ENCODE measurements at places on chromosomes 5 and 9.

DNA sequence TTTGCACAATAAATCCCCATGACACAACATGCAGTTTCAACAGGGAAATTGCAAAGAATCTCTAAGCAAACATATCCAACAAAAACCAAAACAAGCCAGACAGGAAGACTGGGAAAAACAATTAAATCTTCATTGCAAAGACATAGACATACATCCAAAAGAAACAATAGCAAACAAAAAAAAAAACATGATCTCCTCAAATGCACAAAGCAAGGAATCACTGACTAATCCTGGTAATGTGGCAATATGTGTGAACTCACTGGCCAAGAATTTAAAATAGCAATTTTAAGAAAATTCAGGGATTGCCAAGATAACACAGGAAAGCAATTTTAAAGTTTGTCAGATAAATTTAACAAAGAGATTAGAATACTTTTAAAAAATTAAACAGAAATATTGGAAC, 520.1 kb upstream of the SMC2 start:
- DNase-seq: no peak

DNA sequence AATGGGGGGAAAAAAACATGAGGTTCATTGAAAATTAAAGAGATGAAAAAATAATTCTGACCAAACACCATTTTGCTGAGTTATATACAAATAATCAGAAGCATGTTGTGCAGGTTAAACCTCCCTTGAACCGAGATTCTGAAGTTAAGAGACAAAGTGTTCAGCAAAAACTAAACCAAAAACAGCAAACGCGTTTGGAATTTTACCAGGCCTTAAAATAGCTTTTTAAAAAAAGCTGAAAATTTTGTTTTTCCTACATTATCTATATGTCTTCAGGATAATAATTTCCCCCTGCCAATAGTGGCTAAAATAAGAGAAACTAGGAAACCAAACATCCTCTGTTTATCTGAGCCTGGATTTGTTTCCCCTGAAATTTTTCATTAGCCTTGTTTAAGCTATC, 191.7 kb upstream of the DAPK1 start:
- DNase-seq: no peak

DNA sequence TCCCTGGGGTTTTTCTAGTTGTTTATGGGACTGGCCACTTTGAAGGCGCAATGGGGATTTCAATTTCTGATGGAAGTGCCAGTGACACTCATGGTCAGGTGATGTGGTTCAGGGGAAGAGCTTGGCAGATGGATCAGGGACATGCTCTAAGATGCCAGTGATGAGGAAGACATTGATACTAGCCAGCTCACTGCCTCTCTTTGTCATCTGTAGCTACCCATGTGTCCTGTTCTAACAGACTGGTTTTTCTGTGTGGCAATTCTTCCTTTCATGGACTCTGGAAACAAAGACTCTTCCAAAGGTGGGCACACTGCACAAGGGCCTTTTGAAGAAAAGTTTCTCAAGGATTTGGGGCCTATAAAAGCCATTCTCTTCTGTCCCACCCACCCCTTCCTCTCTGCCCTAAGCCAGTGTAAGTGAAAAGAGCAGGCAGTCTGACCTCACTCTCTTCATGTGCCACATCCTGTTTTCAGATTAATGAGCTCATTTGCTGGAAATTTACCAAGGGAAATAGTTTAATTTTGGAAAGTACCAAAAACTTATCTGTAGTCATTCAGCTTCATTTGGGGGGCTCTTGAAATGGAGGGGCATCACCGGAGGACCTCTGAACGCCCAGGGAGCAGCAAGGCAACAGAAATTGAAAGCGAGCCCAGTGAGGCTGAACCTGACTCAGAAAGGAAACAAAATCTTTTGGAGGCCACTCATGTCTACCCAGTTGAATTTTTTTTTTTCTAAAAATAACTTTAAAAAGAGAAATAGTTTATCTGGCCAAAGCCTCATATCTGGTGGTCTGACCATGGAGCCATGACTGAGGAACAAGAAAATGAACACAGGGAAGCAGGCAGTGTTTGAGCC, 4.9 kb upstream of the TRAF1 start:
- DNase-seq: peak; percentile 64

DNA sequence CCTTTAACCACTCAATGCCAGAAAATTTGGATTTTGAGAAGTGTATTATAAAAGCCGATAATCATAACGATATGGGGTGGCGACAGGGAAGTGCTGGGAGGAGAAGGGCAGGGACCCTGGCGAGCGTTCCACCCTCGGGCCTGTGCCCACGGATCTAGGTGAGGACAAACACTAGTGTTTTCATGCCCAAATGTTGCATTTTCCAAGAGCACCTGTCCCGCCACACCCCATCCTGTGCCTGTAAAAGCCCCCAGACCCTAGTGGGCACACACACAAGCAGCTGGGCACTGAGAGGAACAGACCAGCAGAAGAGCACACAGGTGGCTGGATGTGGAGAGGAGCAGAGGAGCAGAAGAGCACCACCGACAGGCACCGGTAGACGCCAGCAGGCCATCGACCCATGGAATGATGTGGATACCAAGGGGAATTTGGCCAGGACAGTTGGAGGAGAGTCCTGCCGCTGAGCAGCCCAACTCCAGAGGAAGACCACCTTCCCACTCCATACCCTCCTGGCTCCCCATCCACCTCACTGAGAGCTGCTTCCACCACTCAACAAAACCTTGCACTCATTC, 315.0 kb downstream of the EDIL3 start:
- no peak for DNase-seq

DNA sequence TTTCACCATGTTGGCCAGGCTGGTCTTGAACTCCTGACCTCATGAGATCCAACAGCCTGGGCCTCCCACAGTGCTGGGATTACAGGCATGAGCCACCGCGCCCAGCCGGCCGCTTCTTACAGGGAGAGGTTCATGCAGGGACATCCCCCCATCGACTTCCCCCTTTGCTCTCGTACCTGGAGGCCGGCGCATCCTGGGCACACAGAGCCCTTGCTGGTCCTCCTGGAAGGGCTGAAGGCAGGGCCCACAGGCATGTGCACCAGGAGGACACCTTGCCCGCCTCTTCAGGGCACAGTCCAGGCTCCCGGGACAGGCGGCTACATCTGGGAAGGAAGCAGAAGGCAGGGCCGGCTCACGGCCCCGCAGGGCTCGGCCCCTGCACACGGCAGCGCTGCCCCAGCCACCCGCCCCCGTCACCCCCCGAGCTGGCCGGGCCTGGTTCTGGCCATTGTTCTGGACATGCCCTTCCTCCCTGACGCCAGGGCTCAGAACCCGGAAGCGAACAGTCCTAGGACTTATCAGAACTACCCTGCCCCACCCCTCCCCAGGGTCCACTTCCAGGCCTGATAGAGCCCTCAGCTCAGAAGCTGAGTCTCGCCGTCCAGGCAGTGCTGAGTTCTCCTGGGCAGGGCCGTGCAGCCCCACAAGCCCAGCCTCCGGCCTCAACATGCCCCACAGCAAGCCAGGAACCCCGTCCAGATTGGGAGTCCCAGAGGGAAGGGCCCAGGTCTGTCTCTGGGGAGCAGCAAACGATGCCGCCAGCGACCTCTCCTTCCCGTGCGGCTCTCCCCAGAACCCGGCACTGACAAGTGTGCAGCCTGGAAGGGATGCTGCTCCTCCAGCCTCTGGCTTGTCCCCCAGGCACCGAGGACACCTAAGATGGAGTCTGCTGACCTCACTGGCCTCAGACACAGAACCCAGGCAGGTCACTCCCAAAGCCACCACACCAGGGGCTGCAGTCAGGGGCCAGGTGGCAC, 2.9 kb downstream of the NPDC1 start:
- no peak for DNase-seq

DNA sequence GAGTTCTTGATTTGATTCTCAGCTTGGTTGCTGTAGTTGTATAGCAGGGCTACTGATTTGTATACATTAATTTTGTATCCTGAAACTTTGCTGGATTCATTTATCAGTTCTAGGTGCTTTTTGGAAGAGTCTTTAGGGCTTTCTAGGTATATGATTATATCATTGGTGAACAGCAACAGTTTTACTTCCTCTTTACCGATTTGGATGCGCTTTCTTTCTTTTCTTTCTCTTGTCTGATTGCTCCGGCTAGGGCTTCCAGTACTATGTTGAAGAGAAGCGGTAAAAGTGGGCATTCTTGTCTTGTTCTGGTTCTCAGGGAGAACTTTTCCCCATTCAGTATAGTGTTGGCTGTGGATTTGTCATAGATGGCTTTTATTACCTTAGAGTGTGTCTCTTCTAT, 158.9 kb downstream of the SAXO1 start:
- DNase-seq: no peak

GRCh38 chr5:159787837-159788236, 128.4 kb upstream of the ADRA1B start:
- DNase-seq: no peak

DNA sequence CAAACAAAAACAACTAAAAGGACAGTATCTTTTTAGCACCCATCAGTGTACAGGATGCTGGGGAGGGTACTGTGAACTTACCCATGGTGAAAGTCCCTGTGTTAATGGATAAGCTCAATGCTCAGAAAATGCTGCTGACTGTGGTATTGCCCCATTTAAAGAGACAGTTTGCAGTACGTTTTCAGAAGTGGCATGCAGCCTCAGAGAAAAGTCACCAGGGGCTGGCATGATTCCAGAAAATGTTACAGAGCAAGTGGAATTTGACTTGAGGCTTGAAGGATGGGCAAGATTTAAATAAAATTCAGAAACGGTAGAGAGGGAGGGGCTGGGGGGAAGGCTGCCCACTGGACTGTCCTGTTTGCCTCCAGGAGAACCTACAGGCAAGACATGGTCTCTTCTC, 7.2 kb downstream of the S1PR3 start:
- DNase-seq: peak; percentile 71

DNA sequence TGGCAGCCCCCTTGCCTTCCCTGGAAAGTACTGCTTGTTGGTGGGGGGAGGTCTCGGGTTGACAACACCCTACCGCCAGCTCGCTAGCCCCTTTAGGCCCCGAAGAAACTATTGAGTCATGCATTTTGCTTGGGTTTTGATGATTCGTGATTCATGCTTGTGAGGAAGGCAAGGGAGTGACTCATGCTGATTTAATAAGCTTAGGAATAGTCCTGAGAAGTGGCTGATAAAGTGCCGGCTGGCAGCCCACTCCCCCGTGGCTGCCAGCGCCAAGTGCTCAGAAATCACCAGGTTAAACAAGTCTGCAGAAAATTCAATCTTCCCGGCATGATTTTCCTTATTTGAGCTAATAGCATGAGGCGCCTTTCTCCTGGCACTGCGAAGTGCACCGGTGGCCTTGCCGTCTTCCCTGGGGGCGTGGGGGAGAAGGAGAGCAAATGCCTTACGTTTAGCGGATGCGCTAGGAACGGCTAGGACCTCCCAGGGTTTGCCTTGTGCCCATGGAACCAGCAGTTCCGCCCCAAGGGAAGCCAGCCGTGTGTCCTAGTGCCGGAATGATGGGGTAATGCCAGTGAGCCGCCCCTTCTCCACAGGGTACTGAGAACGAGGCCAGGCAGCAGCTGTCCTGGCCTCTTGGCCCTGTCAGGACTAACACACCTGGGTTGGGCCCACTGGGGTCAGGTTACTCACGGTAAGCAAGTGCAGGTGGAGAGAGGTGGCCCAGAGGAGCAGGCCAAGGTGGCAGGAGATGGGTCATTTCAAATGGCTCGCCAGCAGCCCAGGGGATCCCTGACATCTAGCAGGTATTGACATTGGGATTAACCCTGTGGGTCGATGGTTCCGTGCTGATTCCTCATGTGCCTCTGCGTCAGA, 151.9 kb downstream of the MACROH2A1 start:
- DNase-seq: peak; percentile 88

DNA sequence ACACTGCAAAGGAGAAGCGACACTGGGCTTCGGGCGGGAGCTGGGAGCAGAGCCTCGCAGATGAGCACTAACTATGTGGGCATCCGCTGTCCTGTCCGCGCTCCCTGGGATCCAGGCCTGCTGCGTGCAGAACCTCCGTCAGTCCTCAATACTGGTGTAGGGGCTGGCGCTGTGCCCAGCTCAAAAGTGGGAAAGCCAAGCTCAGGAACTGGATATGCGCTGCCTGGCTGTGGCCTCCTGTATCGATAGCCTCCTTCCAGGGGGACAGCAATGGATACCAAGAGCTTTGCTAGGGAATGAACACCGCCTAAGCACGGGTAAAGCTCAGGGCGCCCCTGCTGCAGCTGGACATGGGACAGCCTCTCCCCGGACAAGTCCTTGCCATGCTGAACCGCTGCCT, 270.4 kb downstream of the NSG2 start:
- DNase-seq: no peak

GRCh38 chr9:89869793-89870580, 265.2 kb downstream of the GADD45G start:
- no peak for DNase-seq

DNA sequence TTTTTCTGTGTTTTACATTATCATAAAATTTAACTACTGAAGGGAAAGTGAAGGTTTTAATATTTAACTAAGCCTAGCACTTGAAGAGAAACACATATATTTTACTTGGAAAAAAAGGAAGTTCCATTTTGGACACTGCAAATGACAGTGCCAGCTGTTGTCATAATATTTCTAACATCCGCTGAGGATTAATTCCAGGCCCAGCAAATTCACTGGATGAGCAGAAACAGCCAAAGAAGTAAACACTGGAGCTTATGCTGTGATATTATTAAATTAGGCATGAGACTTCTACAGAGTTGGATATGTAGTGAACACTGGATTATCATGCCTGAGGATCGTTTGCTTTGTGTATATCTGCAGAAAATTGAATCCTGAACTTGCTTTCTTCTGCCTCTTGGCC, 67.6 kb downstream of the GHR start:
- no peak for DNase-seq

GRCh38 chr5:179467441-179467840, 82.9 kb upstream of the RUFY1 start:
- DNase-seq: no peak

DNA sequence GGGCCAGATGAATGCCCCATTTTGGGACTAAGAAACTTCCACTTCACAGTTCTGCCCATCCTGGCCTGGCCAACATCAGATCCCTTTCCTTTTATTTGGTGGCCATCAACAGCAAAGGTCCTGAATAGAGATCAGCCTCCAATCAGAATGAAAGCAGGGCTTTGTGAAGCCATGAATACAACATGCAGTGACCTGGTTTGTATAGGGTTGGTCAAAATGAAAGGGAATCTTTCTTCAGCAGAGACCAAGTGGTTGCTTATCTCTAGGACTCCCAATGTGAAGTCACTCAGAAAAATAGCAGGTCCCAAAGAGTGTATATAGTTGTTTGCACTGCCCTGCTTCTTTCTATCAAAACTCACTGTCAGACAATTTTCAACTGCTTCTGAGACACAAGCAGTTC, 113.9 kb upstream of the SLC12A2 start:
- DNase-seq: no peak

Measured in A673 (cell line).